Activated B cell treated with CpG ODN at 0.5 μM for 24 hours (primary cell): ENCODE measurements at places on chromosomes 13 and 19. TPM values are rescaled to one million over a fixed set of nuclear protein-coding genes. Genes with fewer than 3 reads are reported as not detected.

- no peak overlapping the region for H3K4me3 ChIP-seq
- H3K27me3 ChIP-seq: peaks cover 6% of the 10 kb centered on the region
- no peak for DNase-seq
- H3K36me3 ChIP-seq: no peaks in the 10 kb centered on the region
Observed at GRCh38 chr13:44231786-44232516, 141.7 kb upstream of the SERP2 start.

The NFIC gene
- 17.3 and 18.8 TPM in 2 replicates for total RNA-seq

- no peak for DNase-seq
- H3K36me3 ChIP-seq: no peaks in the 10 kb centered on the region
- H3K4me3 ChIP-seq: no peak overlapping the region
- H3K27me3 ChIP-seq: no peaks in the 10 kb centered on the region
Observed at GRCh38 chr19:5809053-5809452, 4.2 kb downstream of the NRTN start.

DNA sequence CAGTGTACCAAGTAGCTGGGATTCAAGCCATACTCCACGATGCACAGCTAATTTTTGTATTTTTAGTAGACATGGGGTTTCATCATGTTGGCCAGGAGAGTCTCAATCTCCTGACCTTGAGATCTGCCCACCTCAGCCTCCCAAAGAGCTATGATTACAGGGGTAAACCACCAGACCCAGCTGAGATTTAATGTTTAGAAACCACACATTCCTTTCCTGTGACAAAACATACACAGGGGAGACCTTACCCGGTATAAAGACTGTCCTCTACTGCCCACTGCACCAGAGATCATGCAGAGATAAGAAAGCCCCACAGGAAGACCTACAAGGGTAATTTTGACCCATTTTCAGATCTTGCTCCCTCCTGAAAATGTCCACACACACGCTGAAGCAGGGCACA is 22.8 kb upstream of the ZNF83 start:
- no peak overlapping the region for H3K4me3 ChIP-seq
- H3K36me3 ChIP-seq: peaks cover 48% of the 10 kb centered on the region
- H3K27me3 ChIP-seq: no peaks in the 10 kb centered on the region
- H3K4me1 ChIP-seq: no peaks in the 10 kb centered on the region
- H3K27ac ChIP-seq: no peak overlapping the region

GRCh38 chr13:30300596-30300995 is 6.8 kb downstream of the KATNAL1 start:
- no peak for DNase-seq
- H3K36me3 ChIP-seq: no peaks in the 10 kb centered on the region
- H3K4me1 ChIP-seq: peaks cover 37% of the 10 kb centered on the region
- H3K4me3 ChIP-seq: no peak overlapping the region
- no peak overlapping the region for H3K27ac ChIP-seq
- no peaks in the 10 kb centered on the region for H3K27me3 ChIP-seq

DNA sequence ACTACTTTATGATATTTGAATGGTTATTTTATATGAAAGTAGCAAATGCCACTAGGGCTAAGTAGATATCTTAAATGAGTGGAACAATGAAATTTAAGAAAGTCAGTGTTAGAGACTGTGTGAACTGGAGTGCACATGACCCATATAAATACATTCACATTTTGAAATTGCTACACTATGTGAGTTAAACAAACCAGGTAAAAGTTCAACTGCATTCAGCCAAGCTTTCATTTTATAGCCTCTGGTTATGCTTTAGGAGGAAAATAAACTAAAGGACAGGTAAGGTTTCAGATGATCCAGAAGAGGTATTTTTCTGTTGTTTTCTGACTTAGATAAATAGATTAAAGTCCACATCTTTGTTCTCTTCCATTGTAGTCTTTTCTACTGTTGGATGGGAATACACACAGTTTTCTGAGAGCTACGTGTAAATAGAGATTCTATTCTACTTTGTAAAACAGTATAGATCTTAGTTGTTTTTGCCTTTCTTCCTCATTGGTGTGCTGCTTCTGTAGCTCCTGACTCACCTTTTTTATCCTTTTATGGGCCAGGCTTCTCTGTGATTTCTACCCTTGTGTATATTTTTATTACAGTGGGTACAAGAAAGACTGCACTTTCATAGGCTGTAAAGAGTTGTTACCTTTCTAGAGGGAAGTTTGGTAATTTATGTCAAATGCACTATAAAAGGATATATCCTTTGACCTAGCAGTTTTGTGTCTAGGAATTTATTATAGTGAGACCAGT is 54.6 kb upstream of the KCTD4 start:
- no peak overlapping the region for H3K27ac ChIP-seq
- no peak overlapping the region for H3K4me3 ChIP-seq

DNA sequence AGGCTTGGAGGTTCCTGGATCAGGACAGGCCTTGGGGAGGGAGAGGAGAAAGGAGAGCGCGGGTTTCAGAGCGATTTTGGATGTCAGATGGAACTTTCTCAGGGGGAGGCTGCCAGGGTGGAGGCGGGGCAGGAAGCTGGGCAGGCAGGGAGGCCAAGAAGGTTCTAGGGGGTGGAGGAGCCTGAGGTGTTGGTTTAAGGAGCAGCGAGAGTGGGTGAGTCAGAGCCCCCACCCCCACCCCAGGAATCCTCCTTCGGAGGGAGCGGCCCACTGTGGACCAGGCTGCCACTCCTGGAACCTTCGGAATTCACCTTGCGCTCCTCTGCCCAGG is 15.9 kb upstream of the NOP53 start:
- no peak overlapping the region for H3K4me3 ChIP-seq
- peaks cover 31% of the 10 kb centered on the region for H3K27me3 ChIP-seq
- no peak for DNase-seq

- no peaks in the 10 kb centered on the region for H3K4me1 ChIP-seq
- H3K36me3 ChIP-seq: no peaks in the 10 kb centered on the region
- H3K4me3 ChIP-seq: no peak overlapping the region
- no peak overlapping the region for H3K27ac ChIP-seq
- DNase-seq: no peak
- H3K27me3 ChIP-seq: no peaks in the 10 kb centered on the region
Observed at GRCh38 chr13:104309431-104309830, 1243.2 kb upstream of the SLC10A2 start.

DNA sequence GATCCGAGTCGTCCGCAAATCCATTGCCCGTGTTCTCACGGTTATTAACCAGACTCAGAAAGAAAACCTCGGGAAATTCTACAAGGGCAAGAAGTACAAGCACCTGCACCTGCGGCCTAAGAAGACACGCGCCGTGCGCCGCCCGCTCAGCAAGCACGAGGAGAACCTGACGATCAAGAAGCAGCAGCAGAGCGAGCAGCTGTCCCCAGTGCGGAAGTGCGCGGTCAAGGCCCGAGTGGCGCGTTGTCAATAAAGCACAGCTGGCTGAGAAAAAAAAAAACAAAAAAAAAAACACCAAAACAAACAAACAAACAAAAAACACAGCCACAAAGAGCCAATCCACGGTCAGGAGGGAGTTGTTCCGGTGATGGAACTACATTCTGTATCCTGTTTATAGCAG is 4.7 kb upstream of the GNA15 start:
- H3K27me3 ChIP-seq: no peaks in the 10 kb centered on the region
- H3K36me3 ChIP-seq: no peaks in the 10 kb centered on the region
- no peak overlapping the region for H3K27ac ChIP-seq
- H3K4me3 ChIP-seq: no peak overlapping the region
- H3K4me1 ChIP-seq: peaks cover 21% of the 10 kb centered on the region

GRCh38 chr19:7456964-7457541 is 31.8 kb downstream of the PEX11G start:
- peaks cover 83% of the 10 kb centered on the region for H3K36me3 ChIP-seq
- H3K4me1 ChIP-seq: no peaks in the 10 kb centered on the region
- DNase-seq: no peak

DNA sequence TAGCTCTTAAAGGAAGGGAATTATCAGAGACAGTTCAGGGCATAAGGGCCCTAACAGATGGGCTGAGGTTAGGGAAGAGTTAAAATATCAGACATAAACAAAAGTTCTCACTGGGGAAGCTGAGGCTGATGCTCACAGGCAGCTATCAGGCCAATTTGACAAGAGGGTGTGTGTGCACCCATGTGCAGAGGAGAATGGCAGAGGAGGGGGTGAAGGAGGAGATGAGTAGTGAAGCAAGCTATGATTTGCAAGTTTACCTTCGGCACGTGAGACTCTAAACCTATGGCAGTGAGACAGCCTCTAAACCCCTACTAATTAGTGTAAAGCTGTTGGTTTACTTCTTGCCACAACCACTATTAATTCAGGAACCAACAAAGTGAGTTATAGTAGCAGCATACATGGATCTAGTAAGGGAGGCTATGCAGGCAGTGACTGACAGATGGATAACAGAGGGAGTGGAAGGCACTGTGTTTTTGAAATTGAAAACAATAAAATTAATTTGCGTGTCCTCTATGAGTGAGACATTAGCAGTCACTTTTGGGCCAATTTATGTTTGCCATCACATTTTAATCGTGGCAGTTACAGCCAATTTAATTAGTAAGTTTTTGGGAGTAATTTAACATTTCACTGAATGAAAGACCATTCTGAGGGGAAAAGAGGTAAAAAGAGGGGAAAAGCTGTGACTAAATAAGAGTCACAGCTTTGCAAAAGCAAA is 99.6 kb upstream of the HTR2A start:
- no peak overlapping the region for H3K27ac ChIP-seq
- H3K4me3 ChIP-seq: no peak overlapping the region
- no peaks in the 10 kb centered on the region for H3K36me3 ChIP-seq
- peaks cover 4% of the 10 kb centered on the region for H3K27me3 ChIP-seq
- peaks cover 11% of the 10 kb centered on the region for H3K4me1 ChIP-seq

The ARHGEF18 gene
- total RNA-seq: 45.8 and 51.9 TPM in 2 replicates
